ENCODE measurements at places on chromosomes 12 and 14.

DNA sequence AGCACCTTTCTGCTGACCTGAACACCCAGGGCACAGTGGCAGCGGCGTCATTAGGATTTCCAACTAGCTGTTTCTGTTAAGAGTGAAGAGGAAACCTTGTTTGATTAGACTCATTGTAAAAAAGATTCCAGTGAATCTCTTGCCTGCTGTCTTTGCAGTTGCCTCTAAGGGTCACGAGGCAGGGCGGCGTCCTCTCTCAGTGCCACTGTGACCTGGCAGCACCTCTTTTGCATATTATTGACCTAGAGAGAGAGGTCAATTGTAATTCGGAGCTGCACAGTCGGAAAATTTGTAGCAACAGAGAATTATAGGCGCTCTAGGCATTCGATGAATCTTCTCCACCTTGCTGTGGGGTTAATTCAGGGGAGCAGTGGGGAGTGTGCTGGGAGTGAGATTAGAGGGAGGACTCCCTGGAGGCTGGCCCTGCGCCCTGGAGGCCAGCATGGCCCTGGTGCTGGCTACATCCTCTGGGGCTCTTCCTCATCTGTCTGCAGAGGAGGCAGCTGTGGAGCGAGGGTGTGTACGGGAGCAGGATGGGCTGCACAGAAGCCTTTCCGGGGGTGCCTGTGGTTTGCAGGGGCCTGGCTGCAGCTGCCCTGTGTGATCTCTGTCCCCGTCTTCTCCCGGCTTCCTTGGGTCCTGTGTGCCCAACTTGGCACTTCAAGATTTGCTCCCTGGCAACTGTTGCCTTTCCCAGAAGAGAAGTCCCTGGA lies 14.3 kb downstream of the PACS2 start:
- DNase-seq, result no peak

GRCh38 chr14:20470603-20470901 lies 1.3 kb downstream of the PNP start:
- DNase-seq, result no peak

DNA sequence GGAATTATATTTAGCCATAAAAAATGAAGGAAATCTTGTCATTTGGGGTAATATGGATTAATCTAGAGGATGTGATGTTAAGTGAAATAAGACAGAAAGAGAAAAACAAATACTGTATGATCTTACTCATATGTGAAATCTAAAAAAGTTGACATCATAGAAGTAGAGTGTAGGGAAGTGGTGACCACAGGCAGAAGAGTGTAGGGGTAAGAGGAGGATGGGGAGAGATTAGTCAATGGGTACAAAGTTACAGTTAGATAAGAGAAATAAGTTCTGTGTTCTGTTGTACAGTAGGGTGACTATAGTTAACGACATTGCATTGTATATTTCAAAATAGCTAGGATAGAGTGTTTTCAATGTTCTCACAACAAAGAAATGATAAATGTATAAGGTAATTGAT lies 87.0 kb downstream of the TSHR start:
- DNase-seq, result no peak

DNA sequence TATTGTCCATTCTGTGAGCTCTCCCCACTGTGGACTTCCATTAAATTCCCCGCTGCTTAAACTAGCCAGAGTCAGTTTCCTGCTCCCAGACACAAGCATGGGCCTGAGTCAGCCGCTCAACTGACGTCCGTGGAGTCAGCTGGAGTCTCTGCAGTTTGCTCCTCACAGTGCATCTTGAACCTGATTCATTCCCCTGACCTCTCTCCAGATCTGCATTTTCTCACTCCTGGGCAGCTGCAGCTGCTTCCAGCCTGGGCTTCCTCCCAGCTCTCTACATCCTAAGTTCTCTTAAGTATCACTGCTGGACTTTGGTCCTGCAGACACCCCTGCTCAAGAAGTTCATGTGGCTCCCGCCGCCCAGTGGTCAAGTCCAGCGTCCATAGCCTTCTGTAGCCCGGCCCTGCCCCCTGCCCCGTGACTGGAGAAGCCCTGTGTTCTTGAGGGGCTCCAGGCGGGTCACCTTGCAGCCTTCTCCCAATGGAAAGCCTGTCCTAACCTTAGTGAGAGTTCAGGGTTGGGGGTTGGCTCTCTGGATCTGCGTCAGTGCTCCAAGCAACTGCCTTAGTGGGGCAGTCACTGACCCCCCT lies 20.0 kb downstream of the NFKBIA start:
- no peak for DNase-seq

- DNase-seq, result no peak
Observed at GRCh38 chr12:94020335-94020734, 128.0 kb upstream of the PLXNC1 start.

DNA sequence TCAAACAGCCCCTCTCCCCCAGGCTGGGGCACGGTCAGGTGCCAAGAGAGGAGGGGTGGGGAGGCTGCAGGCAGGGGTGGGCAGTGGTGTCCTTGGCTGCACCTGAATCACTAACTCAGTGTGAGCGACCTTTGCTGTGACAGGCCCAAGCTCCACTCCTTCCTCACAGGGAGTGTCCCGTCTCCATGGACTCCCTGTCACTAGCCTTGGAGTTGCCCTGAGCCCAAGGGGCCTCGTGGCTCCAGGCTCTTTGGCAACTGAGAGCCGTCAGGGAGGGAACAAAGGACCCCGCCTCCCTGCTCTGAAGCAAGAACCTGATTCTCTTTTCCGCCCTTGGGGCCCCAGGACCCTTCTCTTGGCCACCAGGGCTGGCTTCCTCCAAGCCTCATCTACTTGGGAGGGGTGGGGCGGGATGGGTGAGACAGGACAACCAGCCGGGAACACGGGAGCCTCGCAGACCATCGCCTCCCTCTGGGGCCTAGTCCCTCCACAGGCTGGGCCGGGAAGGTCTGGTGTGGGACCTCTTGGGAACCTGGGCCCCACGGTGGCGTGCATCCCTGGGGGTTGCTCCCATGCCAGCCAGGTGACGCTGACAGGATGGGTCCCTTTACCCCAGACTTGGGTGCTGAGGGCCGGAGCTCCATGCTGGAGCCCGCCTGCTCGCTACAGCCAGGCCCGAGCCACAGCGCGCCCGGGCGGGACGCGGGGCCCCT lies 935 bp upstream of the ADSS1 start:
- no peak for DNase-seq

DNA sequence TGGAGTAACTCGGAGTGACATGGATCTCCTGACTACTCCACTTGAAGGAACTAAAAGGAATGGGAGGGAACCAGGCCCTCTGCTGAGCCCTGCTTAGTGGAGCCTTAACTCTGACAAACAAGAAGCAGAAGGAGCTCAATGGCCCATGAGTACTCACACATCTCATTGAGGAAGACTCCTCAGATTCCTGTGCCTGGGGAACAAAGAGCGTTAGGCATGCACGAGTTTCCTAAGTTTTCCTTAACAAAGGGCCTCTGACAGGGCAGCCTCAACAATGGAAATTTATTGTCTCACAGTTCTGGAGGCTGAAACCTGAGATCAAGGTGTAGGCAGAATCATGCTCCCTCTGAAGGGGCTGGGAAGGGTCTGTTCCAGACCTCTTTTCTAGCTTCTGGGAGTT lies 185.7 kb upstream of the NTF3 start:
- DNase-seq, result no peak
